ENCODE measurements at places on chromosomes 2 and 18. TPM values are rescaled to one million over a fixed set of nuclear protein-coding genes. Genes with fewer than 3 reads are reported as not detected.

AGAP1 gene
- 14.8 TPM for total RNA-seq

ALLC gene
- total RNA-seq = not detected

COL3A1 gene
- total RNA-seq = not detected

PCGF1 gene
- total RNA-seq = 27.2 TPM

THAP4 gene
- total RNA-seq = 103 TPM

TMEM18 gene
- total RNA-seq = 22.5 TPM

ACVR1C gene
- total RNA-seq = 0.05 TPM

MAPK4 gene
- total RNA-seq = not detected

PLB1 gene
- total RNA-seq = 1.8 TPM

CLEC4F gene
- not detected for total RNA-seq

DCDC2C gene
- 0.33 TPM for total RNA-seq

GPR35 gene
- not detected for total RNA-seq

ATL2 gene
- total RNA-seq = 68.3 TPM

TEKT4 gene
- not detected for total RNA-seq

MOB1A gene
- 83.8 TPM for total RNA-seq

ITSN2 gene
- total RNA-seq = 29.9 TPM

LAMA3 gene
- 0.56 TPM for total RNA-seq

DSC2 gene
- total RNA-seq = 1.2 TPM

NOL4 gene
- not detected for total RNA-seq

PPP1R7 gene
- total RNA-seq = 87.6 TPM

KIF5C gene
- 4.7 TPM for total RNA-seq

GPAT2 gene
- not detected for total RNA-seq

NDUFV2 gene
- 227 TPM for total RNA-seq

TGFA gene
- 25.8 TPM for total RNA-seq

SNED1 gene
- 2.7 TPM for total RNA-seq

LIMS3 gene
- 6.4 TPM for total RNA-seq

CRYGD gene
- total RNA-seq = not detected

NPAS2 gene
- 63.1 TPM for total RNA-seq

LAMA1 gene
- total RNA-seq = 12.2 TPM

PLCD4 gene
- 1.7 TPM for total RNA-seq

RAB17 gene
- total RNA-seq = not detected

NEDD4L gene
- 83.9 TPM for total RNA-seq

SERPINB13 gene
- not detected for total RNA-seq

CRYGA gene
- not detected for total RNA-seq

PROKR1 gene
- not detected for total RNA-seq

ZNF396 gene
- total RNA-seq = not detected

FBXO36 gene
- 0.42 TPM for total RNA-seq

CCDC138 gene
- total RNA-seq = 14.8 TPM
